ENCODE measurements at places on chromosomes 11 and 22. TPM values are rescaled to one million over a fixed set of nuclear protein-coding genes. Genes with fewer than 3 reads are reported as not detected.

Gene AGBL2
- total RNA-seq: 7.8 TPM

Gene OR4C5
- total RNA-seq: not detected

DNA sequence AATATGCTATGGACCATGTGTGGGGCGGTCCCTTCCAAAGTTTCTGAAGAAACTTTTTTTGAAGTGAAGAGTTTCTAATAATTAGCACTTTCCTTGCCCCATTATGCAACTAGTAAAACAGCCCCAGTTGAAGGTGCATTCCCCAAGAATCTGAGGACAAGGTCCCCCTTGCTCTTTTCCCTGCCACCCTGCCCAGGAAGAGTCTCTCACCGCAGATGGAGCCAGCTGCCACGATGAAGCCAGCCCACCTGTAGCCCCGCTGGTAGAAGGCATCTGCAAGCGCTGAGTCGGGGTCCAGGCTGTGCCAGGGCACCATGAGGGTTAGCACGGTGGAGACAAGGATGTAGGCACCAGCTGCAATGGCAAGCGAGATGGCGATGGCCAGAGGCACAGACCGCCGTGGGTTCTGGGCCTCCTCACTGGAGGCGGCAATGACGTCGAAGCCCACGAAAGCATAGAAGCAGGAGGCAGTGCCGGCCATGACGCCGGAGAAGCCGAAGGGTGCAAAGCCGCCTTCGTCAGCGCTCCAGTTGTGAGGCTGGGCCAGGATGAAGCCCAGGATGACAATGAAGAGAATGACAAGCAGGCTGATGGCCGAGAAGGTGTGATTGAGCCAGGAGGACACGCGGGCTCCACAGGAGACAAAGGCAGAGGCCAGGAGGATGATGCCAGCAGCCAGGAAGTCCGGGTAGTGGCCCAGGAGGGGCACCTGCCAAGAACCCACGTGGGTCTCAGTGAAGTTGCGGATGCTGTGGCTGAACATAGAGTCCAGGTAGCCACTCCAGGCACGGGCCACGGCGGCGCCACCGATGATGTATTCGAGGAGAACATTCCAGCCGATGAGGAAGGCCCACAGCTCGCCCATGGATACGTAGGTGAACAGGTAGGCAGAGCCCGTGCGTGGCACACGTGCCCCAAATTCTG is 1.5 kb downstream of the SLC7A4 start:
- no peak overlapping the region for H3K4me3 ChIP-seq
- no peak for DNase-seq
- H3K27me3 ChIP-seq: peaks cover 39% of the 10 kb centered on the region

Gene PKDREJ
- not detected for total RNA-seq

- no peak overlapping the region for H3K27ac ChIP-seq
- H3K27me3 ChIP-seq: peaks cover 16% of the 10 kb centered on the region
- no peaks in the 10 kb centered on the region for H3K36me3 ChIP-seq
- no peak overlapping the region for H3K4me3 ChIP-seq
- DNase-seq: no peak
Observed at GRCh38 chr11:77269484-77270123, 31.9 kb downstream of the GDPD4 start.

- no peak overlapping the region for H3K27ac ChIP-seq
- H3K4me1 ChIP-seq: no peaks in the 10 kb centered on the region
- H3K4me3 ChIP-seq: no peak overlapping the region
- H3K36me3 ChIP-seq: peaks cover 2% of the 10 kb centered on the region
- no peaks in the 10 kb centered on the region for H3K27me3 ChIP-seq
- DNase-seq: no peak
Observed at GRCh38 chr22:45212306-45212709, 28.4 kb downstream of the KIAA0930 start.

Gene MMP27
- not detected for total RNA-seq

Gene PGA3
- not detected for total RNA-seq

DNA sequence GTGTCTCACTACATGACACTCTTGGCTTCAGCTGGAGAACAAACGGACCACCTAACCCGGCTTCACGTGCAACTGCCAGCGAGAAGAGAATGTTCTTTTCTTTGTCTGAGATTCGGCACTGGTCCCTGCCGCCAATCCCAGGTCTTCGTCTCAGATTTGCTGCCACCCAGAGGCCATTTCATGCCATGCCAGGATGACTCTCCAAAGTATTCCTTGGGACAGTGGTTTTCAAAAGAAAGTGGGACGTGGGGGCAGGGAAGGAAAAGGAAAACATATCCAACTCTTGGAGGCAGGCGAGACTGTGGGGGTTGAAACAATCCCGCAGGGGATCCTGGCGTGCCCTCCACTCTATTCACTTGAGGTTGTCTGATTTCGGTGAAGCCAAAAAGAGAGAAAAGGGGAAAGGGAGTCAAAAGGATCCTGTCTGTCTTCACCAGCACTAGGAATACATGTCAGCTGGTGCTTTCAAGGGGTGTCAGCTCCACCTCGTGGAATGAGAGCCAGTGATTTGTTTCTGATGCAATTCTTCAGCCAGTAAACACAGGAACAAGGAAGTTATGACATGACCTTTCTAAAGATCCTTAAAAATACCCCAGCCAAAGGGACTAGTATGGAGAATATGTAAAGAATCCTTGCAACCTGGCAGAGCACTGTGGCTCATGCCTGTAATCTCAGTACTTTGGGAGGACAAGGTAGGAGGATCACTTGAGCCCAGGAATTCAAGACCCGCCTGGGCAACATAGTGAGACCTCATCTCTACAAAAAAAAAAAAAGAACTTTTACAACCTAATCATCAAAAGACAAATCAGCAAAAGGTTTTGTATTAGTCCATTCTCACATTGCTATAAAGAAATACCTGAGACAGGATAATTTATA is 41.0 kb upstream of the APLNR start:
- peak; percentile 40 for DNase-seq
- H3K27me3 ChIP-seq: peaks cover 17% of the 10 kb centered on the region
- H3K4me1 ChIP-seq: peaks cover 2% of the 10 kb centered on the region
- no peak overlapping the region for H3K27ac ChIP-seq
- H3K4me3 ChIP-seq: no peak overlapping the region

GRCh38 chr11:13669544-13670488 is 1.3 kb downstream of the FAR1 start:
- peak overlapping the region; percentile 97 for H3K27ac ChIP-seq
- peaks cover 4% of the 10 kb centered on the region for H3K27me3 ChIP-seq
- DNase-seq: peak; percentile 23
- H3K4me1 ChIP-seq: peaks cover 45% of the 10 kb centered on the region
- peak overlapping the region; percentile 84 for H3K4me3 ChIP-seq

- H3K27ac ChIP-seq: no peak within 1 kb of the TSS
- no peak for DNase-seq
- H3K27me3 ChIP-seq: no peaks in the 10 kb centered on the region
- no peaks in the 10 kb centered on the region for H3K36me3 ChIP-seq
- H3K4me1 ChIP-seq: peaks cover 17% of the 10 kb centered on the region
- H3K4me3 ChIP-seq: peak within 1 kb of the TSS; percentile 76
Observed at GRCh38 chr11:73645972-73646631, at the start of gene PLEKHB1. Gene PLEKHB1 (plus strand): TSS chr11:73646581. CDS start chr11:73646609, 28 bp downstream.

Gene TCN1
- total RNA-seq: not detected

Gene CD6
- 222 TPM for total RNA-seq
